Stimulated activated CD8-positive, alpha-beta memory T cell treated with anti-CD3 and anti-CD28 coated beads, Interleukin-12 subunit alpha, Interleukin-12 subunit beta, amount 100 ng/mL, for 1 hour (primary cell): ENCODE measurements at places on chromosomes 11 and 22.

GRCh38 chr22:17284888-17285287 lies 65.7 kb upstream of the ADA2 start:
- DNase-seq: no peak

DNA sequence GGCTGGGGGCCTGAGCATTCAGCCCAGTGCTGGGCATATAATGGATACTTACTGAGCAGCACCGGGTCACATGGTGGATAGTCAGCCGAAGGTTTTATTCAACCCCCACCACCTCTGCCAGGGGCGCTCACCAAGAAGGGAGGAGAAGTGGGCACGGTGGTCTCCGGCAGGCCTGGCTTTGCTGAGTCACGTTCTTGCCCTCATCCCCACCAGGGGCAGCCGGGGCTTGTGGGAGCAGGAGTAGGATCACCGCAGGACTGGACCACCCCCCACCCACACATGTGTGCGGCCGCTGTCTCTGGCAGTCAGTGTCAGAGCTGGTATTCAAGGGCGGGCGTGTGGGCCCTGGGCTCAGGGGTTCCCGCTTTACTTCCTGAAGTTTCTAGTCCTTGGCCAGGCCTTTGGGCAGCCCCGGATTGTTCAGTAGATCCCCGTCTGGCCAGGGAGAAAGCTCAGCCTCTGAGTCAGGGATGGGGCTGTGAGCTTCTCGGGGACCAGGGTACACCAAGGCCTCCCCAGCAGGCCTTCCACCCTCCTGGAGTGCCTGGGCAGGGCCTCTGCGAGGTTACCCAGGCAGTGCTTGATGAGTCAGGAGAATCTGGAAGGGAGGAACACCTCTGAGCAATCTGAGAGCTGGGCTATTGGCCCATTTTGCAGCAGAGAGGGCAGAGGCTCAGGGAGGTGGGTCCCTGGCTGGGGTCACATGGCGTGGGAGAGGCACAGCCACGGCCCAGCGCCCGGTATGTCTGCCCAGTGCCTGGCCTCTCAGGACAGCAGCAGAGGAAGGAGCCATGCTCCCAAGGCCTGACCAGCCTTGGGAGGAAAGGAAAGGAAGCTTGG lies 60.6 kb downstream of the RTL6 start:
- DNase-seq: no peak

- peak; percentile 56 for DNase-seq
Observed at GRCh38 chr11:35045236-35045820, 93.6 kb upstream of the CD44 start.

- DNase-seq: no peak
Observed at GRCh38 chr11:112178936-112179335, 3.6 kb downstream of the BCO2 start.

- no peak for DNase-seq
Observed at GRCh38 chr11:116614306-116615210, 158.2 kb downstream of the BUD13 start.

DNA sequence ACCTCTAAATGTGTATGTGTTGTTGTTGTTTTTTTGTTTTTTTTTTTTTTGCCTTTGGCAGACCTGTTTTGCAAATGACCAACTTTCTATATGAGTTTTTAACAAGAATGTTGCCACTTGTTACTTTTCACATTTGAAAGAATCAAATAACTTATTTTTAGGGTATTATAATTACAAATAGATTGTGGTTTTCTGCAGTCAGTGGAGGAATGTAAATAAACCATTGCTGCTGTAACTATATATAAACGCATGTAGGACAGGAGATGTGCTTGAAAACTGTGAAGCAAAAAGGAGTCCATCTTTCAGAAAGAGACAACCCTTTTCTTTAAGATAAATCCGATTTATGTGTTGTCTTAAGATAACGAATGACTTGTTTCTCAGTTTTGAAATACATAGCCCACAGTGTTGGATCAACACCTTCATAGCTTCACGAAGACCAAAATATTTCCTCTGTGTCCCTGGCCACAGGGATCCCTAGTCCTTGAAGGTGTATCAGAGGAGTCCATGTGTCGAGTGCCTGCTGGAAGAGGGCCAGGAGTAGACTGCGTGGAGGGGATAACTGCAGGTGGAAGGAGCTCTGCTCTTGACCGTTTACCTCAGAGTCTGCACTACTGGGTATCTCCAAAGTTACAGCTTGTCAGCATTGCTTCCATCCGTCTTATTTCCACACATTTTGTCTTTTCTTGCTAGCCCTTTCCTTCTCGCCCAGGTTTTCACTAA lies 24.7 kb downstream of the TNRC6B start:
- no peak for DNase-seq

DNA sequence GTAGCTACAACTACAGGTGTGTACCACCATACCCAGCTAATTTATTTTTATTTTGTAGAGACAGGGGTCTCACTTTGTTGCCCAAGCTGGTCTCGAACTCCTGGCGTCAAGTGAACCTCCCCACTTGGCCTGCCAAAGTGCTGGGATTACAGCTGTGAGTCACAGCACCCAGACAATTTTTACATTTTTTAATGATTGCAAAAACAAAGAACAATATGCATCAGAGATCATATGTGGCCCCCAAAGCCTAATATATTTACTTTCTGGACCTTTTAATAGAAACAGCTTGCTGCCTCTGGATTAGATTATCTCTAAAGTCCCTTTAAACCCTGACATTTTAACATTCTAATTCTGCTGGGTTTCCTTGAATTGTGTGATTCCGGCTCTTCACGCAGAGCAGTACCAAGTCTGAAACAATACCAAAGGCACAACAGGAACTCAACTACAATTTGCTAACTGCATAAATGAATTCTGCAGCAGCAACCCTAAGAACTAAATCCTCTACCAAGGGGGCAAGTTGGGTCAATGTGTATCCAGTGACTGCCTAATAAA lies 25.0 kb downstream of the RAB30 start:
- DNase-seq: no peak

- no peak for DNase-seq
Observed at GRCh38 chr11:114116800-114117199, 57.3 kb downstream of the ZBTB16 start.
